OCI-LY7 (cell line): ENCODE measurements at places on chromosomes 11 and 22.
A peak's percentile ranks its signal among the peaks of the same experiment; 100 is the strongest.

DNA sequence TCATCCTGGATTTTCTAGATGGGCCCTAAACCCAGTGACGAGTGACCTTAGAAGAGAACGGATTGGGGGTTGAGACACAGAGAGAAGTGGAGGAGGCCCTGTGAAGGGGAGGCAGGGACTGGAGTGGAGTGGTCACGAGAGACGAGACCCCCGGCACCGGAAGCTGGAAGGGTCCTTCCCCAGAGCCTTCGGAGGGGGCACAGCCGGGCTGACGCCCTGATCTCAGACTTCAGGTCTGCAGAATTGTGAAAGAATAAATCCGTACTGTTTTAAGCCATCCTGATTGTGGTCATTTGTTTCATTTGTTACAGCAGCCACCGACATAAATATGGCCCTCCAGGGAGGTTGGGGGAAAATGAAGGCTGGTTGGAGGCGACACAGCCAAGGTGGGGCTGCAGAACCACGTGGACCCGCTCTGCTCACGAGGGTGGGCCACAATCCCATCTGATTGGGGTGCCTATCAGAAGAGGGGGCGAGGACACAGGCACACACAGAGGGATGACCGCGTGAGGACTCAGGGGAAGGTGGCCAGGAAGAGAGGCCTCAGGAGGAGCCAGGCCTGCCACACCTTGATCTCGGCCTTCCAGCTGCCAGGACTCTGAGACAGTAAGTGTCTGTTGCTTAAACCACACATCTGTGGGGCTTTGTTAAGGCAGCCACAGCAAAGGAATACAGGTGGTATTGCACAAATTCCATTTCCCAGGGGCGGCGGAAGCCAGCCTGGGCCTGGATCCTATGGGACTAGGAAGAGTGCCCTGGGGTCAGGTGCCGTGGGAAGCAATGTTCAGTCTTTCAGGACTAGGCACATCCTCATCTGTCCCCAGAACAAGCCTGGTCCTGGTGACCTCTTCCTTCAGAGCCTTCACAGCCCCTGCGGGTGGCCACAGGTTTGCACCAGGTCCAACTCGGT lies 73.3 kb upstream of the SHANK2 start:
- DNase-seq, result no peak

- no peak for DNase-seq
Observed at GRCh38 chr11:94185416-94186084, 56.9 kb downstream of the PANX1 start.

- DNase-seq, result no peak
Observed at GRCh38 chr22:31446208-31446607, 43.4 kb downstream of the EIF4ENIF1 start.

GRCh38 chr22:18032455-18033101 lies 8.2 kb upstream of the MICAL3 start:
- DNase-seq, result no peak

GRCh38 chr22:30426388-30427353 lies 1.1 kb downstream of the MTFP1 start:
- peak; percentile 86 for DNase-seq

GRCh38 chr11:88173956-88174355 lies 1.3 kb downstream of the RAB38 start:
- DNase-seq, result no peak

DNA sequence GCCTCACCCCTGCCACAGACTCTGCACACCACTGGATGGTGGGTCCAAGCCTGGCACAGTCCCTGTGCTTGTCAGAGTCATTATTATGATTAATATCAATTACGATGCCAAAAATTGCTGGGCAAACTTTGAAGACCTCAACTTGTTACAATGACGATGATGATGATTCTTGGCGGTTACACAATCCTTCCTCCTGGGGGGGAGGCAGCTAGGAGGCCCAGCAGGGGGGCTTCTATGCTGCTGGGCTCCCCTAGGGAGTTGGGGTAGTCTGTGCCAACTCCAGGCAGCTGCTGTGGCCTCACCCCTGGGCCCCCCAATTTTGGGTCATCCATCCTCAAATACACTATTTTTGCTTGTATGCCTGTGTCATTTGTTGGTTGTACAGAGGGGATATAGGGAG lies 12.0 kb downstream of the SLC35E4 start:
- DNase-seq, result no peak

DNA sequence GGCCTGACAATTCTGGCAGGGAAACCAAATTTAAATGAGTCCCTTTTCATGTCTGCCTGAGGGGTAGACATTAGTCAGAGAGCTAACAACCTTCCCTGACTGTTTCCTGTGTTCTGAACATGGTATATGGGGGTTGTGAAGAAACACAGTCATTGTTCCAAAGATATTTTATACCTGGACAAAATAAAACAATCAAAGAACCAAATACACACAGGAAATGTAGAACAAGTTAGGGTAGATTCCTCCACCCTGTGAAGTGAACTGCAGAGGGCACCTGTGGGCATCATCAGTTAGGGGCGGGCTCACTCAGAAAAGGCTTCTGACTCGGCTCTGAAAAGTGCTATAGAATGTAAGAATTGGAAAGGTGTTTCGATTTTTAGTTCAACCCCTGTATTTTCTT lies 231.9 kb upstream of the CADM1 start:
- DNase-seq, result peak; percentile 3

- no peak for DNase-seq
Observed at GRCh38 chr22:44580176-44581095, 82.4 kb upstream of the RTL6 start.

- no peak for DNase-seq
Observed at GRCh38 chr11:97123237-97123636, 733.4 kb downstream of the JRKL start.

DNA sequence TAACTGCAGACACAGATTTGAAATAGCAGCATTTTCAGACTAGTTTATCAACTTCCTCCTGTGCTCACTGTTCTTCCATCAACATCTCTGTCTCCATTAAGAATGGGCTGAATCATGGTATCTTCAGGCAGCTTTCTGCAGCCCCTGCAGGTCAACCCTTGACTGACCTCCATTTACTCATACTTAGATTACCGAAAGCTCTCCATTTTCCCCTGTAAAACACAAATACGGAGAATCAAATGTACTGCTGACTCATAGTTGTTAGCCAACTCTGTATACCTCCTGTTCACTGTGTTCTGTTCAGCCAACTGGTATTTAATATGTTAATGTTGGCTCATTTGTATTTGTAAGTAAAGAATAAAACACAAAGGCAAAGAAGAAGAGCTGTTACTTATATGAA lies 364.0 kb downstream of the CASP12 start:
- no peak for DNase-seq

- no peak for DNase-seq
Observed at GRCh38 chr22:47245786-47246185, 483.3 kb downstream of the TBC1D22A start.

DNA sequence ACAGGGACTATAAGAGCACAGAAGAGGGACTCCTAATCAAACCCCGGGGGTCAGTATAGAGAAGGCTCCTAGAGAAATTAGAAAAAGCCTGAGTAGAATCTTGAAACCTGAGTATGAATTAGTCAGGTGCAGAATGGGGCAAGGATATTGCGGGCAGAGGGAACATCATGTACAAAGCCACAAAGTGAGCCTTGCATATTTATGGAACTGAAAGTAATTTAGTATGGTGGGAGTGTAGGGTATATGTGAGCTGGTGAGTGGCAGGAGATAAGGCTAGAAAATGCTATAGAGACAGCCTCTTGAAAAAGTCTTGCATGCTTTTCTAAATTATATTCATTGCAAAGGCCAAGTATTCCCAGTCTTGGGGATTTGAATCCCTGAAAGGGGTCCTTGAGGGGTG lies 93.7 kb downstream of the STIM1 start:
- DNase-seq, result peak; percentile 80

DNA sequence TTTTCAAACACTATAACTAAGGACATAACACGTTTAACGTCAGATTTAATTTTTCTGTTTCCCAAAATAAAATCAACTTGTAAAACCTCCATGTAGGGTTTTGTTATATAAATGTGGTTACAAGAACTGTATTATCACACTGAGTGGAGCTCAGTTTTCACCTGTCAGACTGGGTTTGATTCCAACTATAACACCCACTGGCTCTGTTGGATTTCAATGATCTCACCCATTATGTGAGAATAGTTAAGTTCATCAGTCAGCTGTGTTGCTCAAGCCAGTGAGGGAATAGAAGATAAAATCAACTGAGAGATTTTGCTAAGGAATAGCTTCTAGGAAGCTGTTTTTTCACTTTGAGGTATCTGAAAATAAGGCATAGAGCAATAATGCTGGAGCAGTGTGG lies 5.1 kb upstream of the OR52R1 start:
- no peak for DNase-seq

- DNase-seq, result no peak
Observed at GRCh38 chr11:8098879-8099278, 17.9 kb downstream of the TUB start.

DNA sequence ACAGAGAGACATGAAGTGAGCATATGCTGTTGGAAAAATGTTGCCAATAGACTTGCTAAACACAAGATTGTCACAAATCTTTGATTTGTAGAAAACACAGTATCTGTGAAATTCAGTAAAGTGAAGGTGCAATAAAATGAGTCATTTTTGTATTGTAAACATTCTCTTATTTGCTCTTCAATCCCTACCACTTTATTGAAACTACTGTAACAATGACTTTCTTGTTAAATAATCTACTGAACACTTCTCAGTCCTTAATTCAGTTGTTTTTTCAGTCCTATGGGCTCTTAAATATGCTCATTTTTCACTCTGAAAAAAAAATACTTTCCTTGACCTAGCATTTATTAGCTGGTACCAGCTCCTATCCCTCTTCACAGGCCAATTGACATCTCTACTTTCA lies 531.9 kb downstream of the DLG2 start:
- DNase-seq, result no peak

DNA sequence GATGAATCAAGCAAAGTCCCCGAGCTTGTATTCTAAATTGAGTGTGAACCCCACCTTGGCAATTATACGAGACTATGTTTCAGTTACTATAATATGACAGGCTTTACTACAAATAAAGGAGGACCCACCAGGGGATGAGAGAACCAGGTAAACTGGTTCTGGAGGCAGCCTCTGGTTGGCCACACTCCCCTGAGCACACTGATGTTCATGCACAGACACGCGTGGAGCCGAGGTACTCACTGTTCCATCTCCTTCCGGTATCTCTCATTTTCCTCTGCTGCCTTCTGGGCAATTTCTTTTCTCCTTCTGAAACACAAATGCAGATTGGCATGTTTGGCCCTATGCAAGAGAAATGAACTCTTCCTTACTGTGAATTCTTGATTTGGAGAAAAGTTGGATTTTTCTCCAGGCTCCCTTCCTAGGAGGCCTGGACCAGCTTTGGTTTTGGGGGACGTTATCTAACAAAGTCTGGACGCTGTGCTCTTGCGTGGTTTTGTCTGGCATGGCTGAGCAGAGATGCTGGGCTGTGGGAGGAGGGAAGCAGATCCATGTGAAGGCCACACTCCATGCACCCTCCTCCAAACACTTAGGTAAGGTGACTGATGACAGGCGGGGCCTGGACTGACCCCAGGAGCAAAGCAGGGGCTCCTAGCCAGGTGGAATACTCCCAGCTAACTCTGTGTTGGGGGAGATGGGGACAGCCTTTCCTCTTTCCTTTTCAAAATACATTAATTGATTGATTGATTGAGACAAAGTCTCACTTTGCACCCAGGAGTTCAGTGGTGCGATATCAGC lies 22.9 kb downstream of the USH1C start:
- no peak for DNase-seq

DNA sequence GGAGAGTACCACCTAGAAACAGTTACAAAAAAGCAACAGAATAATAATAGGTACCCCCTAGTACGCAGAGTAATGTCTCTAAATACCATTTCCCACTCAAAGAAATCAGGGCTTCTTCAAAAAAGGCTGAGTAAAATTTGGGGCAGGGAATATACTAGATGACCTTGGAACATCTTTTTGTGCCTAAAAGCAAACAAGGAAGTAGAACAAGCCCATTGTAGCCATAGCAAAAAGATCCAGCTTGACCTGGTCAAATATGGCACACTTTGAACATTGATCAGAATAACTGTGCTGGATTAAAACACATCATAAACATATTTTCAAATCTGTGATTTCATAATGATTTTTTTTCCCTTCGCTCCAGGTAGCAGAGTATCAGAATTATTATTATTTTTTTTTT lies 91.5 kb downstream of the YAP1 start:
- DNase-seq, result no peak

- no peak for DNase-seq
Observed at GRCh38 chr11:112844517-112844916, 116.7 kb upstream of the NCAM1 start.

- peak; percentile 26 for DNase-seq
Observed at GRCh38 chr11:4539603-4540219, 5.3 kb upstream of the OR52M1 start.

GRCh38 chr11:69534166-69534530 lies 52.7 kb downstream of the LINC01488 start:
- DNase-seq, result no peak

DNA sequence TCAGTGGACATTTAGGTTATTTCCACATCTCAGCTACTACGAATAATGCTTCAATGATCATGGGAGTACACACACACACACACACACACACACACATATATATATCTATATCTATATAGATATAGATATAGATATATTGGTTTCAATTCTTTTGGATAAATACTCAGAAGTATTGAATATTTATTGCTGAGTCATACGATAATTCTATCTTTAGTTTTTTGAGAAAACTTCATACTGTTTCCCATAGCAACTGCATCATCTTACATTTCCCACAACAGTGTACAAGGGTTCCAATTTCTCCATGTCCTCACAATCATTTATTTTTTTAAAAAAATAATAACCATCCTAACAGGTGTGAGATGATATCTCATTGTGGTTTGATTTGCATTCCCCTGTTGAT lies 7.1 kb downstream of the OR9Q2 start:
- DNase-seq, result no peak

- no peak for DNase-seq
Observed at GRCh38 chr22:25212337-25212736, 7.1 kb upstream of the CRYBB2 start.

DNA sequence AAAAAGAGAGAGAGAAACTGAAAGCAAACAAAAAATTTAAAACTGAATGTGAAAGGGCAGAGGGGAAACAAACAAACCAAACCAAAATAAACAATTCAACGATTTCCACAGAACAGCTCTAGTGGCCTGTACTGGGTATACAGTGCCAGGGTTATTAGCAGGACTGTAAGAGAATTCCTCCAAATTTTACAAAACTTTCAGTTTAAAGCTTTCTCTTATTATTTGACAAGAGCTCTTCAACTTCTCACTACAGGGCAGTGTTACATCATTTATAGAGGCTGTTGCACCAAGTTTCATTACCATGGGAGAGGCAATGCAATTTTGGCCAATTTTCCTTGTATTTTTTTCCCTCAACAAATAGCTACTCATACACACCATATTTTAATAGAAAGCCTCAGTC lies 44.3 kb upstream of the CLPB start:
- no peak for DNase-seq
